ENCODE measurements at places on chromosomes 7 and 10. TPM values are rescaled to one million over a fixed set of nuclear protein-coding genes. Genes with fewer than 3 reads are reported as not detected.

Gene KNDC1
- total RNA-seq = 2.2 TPM

Gene CPA2
- total RNA-seq = not detected

Gene VWA2
- total RNA-seq = 5.1 TPM

Gene ADRA2A
- total RNA-seq = 7.2 TPM

Gene SLC13A4
- 0.13 TPM for total RNA-seq

Gene FRG2B
- not detected for total RNA-seq

Gene FBH1
- 70.8 TPM for total RNA-seq

Gene CHST3
- 13.2 TPM for total RNA-seq

Gene BLNK
- total RNA-seq = 56.4 TPM

Gene GRID2IP
- 2.6 TPM for total RNA-seq

Gene PLXDC2
- total RNA-seq = 48.7 TPM

Gene BMPER
- 6.8 TPM for total RNA-seq

Gene FEZF1
- not detected for total RNA-seq

Gene TMEM213
- not detected for total RNA-seq

Gene BAIAP2L1
- 36.5 TPM for total RNA-seq

Gene GJD4
- not detected for total RNA-seq

Gene SKIDA1
- total RNA-seq = 3.6 TPM

Measured in ureter (tissue), 1 donor.